Stimulated activated CD4-positive, alpha-beta T cell treated with anti-CD3 and anti-CD28 coated beads, Interleukin-1b, Interleukin-23, amount 100 ng/mL, for 24 hours (primary cell): ENCODE measurements at places on chromosomes 2 and 18.

DNA sequence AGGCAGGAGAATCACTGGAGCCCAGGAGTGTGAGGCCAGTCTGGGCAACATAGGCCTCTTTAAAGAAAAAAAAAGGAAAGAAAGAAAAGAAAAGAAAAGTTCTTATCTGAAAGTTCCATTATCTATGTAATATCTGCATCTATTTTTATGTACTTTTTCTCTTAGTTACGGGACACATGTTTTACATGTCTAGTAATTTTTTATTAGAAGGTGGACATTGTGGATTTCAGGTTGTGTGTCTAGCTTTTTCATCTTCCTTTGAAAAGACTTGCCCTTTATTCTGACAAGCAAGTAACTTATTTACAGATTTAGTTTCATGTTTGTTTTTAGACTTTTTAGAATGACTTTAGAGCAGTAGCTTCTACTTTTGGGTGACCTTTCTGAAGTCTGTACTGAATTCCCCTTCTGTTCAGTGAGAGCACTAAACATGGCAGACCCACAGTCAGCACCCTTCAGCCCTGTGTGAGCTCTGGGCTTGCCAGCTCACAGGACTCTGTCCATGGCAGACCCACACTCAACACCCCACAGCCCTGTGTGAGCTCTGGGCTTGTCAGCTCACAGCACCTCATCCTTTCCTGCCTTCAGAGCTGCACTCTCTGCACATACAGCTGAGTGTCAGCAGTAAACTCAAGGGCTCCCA is 17.5 kb downstream of the TRAPPC12 start:
- DNase-seq, result no peak

- no peak for DNase-seq
Measured at GRCh38 chr18:5150894-5151293, 46.2 kb downstream of the AKAIN1 start.

- DNase-seq, result no peak
Measured at GRCh38 chr2:50065835-50066234, 911.5 kb upstream of the FSHR start.

GRCh38 chr2:11703700-11704099 is 33.7 kb upstream of the NTSR2 start:
- no peak for DNase-seq

- no peak for DNase-seq
Measured at GRCh38 chr2:58006952-58007284, 39.7 kb upstream of the VRK2 start.

DNA sequence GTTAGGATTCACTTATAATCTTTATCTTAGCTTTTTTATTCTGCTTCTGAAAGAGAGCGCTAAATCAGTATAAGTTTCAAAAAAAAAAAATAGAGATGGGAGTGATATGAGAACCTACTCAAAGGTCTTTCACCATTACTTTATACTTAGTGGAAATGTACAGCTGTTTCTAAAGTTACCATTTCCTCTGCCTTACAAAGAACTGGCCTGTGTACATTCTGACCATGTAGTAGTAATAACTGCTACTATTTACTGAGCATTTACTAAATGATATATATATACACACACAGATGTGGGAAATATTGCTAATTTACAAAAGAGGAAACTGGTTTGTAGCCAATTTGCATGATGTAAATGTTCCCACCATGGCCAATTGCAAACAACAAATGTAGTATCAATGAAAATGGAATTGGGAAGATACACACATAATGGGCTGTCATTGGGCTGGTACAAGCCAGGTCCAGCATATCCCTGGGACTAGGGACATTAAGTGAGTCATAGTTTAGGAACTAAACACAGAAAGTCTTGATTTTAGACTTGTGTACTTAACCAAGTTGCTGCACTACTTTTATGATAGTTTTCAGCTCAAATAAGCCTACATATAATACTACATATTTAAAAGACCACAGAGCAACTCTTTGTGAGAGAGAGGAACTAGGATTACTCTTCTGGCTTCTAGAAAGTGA is 67.1 kb downstream of the DYNC1I2 start:
- no peak for DNase-seq

GRCh38 chr2:202718614-202719013 is 83.8 kb downstream of the FAM117B start:
- no peak for DNase-seq

DNA sequence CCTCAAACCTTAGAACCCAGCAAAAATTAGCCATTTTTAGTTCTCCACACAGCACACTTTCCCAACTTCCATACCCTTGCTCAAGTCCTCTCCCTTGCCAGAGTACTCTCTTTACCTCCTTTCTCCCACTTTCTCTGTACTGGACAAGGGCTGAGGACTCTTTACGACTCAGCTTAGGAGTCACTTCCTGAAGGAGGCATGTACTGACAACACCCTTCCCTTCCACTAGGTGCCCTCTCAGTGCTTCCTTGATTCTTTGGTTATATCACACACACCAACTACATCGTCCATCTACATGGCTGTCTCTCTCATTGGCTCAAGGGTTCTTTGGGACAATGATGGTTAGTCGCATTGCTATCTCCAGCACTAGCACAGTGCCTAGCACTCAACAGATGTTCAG is 5.2 kb upstream of the C18orf63 start:
- DNase-seq, result no peak

DNA sequence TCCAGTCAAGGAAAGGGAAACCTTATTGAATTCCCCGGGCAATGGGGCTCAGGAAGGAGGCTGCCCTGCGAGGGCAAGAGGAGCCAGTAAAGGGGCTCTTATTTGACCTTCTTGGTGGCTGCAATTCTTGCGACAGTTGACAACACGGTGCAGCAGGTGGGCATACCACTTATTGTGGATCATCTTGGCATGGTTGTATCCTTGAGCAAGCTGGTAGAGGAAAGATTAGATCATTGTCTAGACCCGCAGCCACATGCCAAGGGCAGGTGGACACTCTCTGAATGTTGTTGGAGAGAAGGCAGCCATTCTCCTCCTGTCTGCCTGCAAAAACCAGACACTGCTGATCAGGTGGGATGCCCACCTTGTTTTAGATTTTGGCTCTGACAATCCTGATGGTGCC is 170.2 kb upstream of the CHST9 start:
- DNase-seq, result no peak

DNA sequence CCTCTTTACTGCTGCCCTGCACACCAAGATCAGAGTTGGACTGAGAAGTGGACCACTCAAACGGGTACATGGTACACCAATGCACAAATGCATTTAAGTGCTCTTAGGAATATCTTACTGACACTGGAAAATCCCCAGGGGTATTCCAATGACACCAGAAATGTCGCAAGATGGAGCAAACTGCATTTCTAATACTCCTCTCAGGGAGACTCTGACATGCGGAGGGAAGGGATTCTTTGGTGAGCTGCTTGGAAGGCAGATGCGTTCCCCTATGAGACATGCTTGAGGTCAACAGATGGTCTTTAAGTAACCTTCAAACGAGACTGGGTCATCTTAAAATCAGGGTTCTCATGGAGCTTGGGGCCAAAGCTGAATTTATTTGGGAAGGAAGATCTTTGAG is 521.8 kb upstream of the TCF4 start:
- no peak for DNase-seq

- no peak for DNase-seq
Measured at GRCh38 chr2:68776124-68776523, 41.5 kb downstream of the ARHGAP25 start.

DNA sequence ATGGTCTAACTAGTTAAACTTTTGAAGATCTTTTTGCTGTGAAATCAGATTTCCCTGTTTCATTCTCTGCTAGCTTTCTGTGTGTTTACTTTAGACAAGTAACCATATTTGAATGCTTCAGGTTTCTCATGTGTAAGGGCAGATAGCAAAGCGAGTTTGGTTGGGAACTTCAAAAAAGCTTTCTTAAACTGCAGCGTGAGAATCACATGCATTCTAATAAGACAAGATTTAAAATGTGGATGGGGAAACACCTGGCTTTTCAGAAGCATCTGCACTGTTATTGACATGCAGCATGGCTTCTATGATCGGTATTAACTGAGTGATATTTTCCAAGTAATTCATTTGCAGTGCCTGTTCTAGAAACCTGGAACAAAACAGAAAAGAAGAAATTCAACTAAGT is 119.3 kb downstream of the ABCA12 start:
- no peak for DNase-seq

GRCh38 chr2:39024833-39025232 is 96.0 kb downstream of the SOS1 start:
- no peak for DNase-seq

DNA sequence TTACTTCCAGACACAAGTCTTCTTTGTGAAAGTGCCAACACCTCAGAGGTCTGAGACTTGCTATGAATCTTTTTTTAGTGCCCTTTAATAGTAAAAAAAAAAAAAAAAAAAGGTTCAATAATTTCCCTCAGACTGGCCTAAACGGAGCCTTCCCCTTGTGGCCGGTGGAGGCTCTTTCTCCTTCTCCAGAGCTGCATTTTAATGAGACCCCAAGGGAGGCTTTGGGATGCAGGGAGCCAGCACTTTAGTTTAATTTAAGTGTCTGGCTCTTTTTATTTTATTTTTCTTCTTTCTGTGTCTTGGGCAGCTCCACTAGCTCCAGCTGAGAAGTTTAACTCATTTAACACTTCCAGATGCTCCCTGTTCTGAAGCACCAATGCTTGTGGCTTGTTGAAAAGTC is 67.8 kb upstream of the MAPK4 start:
- DNase-seq, result no peak

DNA sequence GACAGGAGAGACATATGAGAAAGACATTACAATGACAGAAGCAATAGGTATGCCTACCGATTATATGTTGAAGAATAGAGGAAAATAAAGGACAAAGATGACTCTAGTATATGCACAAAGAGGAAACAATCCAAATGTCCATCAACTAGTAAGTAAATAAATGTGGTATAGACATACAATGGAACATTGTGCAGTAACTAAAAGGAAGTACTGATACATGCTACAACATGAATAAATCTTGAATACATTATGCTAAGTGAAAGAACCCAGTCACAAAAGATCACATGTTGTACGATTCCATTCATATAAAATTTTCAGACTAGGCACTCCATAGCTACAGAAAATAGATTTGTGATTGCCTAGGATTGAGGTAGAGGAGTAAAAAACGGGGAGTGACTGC is 28.5 kb upstream of the PGAP1 start:
- DNase-seq, result no peak

- no peak for DNase-seq
Measured at GRCh38 chr2:188647430-188648070, 326.6 kb upstream of the COL3A1 start.

- no peak for DNase-seq
Measured at GRCh38 chr2:239753401-239753837, 271.7 kb downstream of the NDUFA10 start.

DNA sequence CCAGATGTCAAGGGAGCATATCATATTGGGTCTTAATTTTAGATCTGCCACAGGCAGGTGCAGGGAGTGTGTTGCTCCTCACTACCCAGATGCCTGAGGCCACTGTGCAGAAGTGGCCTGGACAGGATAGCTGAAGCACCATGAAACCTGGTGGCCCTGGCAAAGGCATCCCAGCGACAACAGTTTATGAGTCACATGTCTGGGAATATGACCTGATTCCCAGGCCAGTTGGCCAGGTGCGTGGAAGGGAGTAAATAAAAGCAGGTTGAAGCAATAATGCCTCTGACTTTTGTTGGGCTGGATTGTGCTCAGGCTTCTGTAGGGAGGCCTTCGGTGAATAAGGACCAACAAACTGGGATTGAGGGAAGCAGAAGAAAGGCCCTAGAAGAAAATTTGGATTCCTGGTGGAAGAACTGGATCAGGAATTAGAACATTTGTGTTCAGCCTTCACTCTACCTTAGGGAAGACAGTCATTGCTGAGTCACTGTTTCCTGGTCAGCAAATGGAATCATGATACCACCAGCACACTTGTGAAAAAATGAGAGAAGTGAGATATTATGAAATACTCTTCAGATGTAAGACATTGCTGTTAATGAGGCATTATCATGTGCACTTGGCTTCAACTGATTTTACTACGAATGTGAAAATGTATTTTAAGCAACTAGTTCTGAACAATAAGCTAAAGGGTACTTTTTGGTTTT is 78.4 kb upstream of the ZNF516 start:
- DNase-seq, result no peak
